Myocyte (in vitro differentiated cells): ENCODE measurements at places on chromosomes 13 and 19. TPM values are rescaled to one million over a fixed set of nuclear protein-coding genes. Genes with fewer than 3 reads are reported as not detected.
A peak's percentile ranks its signal among the peaks of the same experiment; 100 is the strongest.

Gene TARM1
- not detected in 2 replicates for total RNA-seq

Gene C5AR1
- total RNA-seq, result not detected in 2 replicates

Gene OLFM4
- total RNA-seq, result not detected in 2 replicates

Gene FAM216B
- not detected in 2 replicates for total RNA-seq

Gene FCER2
- not detected in 2 replicates for total RNA-seq

Gene ZBTB32
- total RNA-seq, result 0.11 TPM in 1 of 2 replicates, not detected in the other

Gene CRTC1
- total RNA-seq, result 2.8 and 3.3 TPM in 2 replicates

Gene NOVA2
- not detected in 2 replicates for total RNA-seq

GRCh38 chr13:58879114-58879513 is 1247.6 kb downstream of the PCDH17 start:
- DNase-seq, result no peak

- DNase-seq, result no peak
These were observed 255.0 kb downstream of the LIG4 start for GRCh38 chr13:107960301-107960700.

DNA sequence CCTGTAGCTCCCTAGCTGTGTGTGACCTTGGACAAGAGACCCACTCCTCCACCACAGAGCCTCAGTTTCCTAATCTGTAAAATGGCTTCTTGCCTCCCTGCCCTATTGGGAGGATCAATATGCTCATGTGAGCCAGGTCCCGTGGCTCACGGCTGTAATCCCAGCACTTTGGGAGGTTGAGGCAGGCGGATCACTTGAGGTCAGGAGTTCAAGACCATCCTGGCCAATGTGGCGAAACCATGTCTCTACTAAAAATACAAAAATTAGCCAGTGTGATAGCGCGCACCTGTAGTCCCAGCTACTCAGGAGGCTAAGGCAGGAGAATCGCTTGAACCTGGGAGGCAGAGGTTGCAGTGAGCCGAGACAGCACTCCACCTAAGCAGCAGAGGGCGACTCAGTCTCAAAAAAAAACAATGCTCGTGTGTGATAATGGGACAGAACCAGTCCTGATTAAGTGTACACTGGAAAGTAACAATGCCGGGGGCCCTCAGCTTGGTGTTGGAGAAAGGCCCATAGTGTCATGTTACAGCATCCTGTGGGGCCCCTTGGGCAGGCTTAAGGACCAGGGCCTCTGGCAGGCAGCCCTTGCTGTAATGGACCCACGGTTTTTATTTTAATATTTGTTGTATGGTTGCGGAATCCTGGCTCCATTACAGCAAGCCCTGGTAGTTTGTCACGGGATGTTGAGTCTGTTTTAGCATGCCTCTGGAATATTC is 6.8 kb downstream of the RPS11 start:
- DNase-seq, result peak; percentile 76

GRCh38 chr19:44927746-44928145 is 13.3 kb downstream of the APOC1 start:
- peak; percentile 87 for DNase-seq
